Activated CD8-positive, alpha-beta memory T cell treated with anti-CD3 and anti-CD28 coated beads for 48 hours (primary cell): ENCODE measurements at places on chromosomes 1 and 21.

DNA sequence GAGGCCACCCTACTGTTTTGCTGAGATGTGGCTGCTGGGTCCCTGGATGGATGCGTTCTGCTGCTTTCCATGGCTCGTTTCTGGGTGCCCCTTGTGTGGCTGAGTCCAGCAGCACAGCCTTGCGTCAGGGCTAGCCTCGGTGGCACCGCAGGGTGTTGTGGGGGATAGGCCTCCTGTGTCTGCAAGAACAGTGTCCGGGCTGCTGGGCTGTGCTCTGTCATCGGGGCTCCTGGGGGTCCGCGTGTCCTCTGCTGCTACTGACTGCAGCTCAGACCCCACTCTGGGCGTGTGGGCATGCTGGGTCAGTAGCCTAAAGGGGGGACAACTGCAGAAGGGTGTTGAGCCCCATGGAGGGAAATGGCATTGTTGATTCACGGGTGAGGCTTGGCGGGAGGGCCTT lies 4.9 kb downstream of the RRP1 start:
- no peak for DNase-seq

- DNase-seq, result no peak
Observed at GRCh38 chr21:33783187-33783979, 132.2 kb downstream of the ATP5PO start.

DNA sequence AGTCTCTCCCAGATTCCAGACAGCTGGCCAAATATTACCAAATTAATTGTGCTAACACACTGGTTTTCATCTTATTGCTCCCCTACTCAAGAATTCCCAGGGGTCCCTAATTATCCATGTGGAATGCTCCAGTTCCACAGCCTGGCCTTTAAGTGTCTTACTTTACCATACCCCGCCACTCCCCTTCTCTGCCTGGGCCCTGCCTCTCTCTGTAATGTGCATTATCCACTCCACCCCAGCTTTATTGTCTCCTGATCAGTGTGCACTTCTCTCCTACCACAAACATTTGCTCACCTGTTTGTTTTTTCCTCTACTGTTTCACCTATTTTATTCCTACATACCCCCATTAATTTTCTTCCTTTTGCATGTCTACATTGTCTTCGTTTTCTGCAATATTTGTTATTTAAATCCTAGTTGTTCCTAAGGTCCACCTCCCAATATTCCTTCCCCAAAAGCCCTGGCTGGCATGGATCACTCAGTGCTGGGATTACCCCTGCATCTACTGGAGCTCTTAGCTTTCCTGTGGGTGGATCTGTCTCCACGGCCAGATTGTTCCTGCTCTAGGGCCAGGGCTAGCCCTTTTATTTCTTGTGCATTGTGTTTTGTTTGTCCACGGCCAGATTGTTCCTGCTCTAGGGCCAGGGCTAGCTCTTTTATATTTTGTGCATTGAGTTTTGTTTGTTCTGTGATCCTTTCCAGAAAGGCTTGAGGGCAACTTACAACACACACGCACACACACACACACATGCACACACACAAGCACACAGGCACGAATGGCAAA lies 33.4 kb upstream of the ATP1B1 start:
- DNase-seq, result no peak

DNA sequence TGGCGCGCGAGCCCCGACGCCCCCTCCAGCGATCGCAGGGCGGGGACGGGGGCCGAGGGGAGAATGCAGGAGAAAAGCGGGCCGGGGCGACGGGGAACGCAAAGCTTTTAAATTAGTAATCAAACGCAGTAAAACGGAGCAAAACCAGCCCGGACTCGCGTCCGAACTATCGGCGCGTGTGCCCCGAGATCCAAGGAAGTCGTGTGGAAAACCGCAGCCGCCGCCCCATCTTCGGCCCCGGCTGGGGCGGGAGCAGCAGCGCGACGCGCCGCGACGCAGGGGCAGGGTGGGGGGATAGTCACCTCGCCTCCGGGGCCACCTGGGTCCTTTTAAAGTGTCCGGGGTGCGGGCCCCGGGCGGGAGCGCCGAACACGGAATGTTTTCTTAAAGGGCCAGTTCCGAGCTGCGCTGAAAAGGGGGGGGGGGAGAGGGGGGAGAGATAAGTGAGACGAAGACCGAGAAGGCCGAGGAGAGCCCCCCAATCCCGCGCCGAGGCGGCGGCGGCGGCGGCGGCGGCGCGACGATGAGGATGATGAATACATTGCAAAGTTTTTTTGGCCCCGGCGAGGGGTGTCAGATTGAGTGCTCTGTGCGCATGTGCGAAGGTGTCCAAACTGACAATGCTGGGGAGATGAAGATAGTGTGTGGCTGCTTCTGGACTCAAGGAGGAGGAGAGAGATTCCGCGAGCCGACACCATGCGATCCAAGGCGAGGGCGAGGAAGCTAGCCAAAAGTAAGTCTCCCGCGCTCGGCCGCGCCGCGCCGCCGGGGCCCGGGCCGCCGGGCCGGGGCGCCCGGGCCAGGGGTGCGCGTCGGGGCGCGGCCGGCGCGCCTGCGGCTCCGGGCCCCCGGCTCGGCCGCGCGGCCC lies at the start of gene PRDM16:
TSS of gene PRDM16 (plus strand) at position 640 of the 868 bp plus-strand sequence. CDS start at position 697, 57 bp downstream.
- no peak for DNase-seq
